Tongue (tissue), 3 donors: ENCODE measurements at places on chromosomes 4 and X.

DNA sequence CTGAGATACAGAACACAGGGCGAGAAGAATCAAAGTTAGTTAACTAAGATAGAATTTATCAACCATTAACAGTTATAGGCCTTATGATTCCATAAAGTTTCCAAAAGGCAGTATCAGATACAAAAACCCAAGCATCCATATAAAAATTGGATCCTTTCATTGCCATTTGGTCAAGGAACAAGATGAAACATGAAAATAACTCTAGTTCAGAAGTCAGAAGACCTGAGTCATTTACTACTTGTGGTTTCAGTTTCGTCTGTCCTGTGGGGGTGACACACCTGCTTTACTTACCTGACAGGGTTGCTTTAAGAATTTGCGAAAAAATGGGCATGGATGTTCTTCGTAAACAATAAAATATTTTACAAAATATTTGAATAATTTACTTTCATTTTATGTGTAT, 130.8 kb downstream of the ANAPC10 start:
- DNase-seq: no peak

- peak; percentile 40 for DNase-seq
These were observed 167.1 kb downstream of the MAML3 start for GRCh38 chr4:139986689-139987501.

DNA sequence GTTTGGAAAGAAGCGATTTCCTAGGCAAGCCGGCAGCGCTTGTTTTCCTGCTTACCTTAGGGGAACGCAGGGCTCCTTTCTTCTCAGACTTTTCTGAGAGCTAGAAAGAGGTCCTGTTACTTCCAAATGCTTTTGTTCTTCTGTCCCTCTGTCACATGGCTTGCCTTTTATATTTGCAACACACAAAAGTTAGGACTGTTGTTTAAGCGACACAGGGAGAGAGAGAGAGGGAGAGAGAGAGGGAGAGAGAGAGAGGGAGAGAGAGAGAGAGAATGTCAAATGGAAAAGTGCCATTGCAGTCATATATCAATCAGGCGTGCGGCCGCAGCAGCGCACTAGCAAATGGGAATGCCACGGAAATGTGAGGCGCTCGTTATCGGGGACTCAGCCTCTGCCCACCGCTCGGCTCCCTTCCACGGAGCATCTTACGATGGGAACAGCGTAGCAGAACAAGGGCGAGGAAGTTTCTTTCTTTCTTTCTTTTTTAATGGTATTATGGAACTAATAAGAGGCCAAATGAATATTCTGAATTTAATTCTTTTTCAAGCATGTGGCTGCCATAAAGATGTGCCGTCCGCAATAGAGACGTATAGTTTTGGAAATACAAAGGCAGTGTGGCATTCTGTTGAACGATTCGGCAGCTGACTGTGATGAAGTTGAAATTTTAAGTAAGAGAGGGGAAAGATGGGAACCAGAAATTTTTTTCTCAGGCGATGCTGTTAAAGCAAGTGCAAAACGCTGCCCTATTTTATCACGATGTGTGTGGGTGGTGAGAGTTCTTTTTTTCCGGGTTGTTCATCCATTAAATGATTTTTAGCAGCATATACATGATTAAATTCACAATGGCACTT, at the start of gene NDP:
Gene NDP (minus strand): TSS at position 142 of the 851 bp plus-strand sequence. CDS start 14,745 bp downstream, outside the sequence.
- no peak for DNase-seq

GRCh38 chrX:27350476-27350875, 112.7 kb downstream of the PPP4R3C start:
- DNase-seq: no peak

GRCh38 chr4:112927544-112927943, 121.9 kb upstream of the ANK2 start:
- DNase-seq: peak; percentile 41

DNA sequence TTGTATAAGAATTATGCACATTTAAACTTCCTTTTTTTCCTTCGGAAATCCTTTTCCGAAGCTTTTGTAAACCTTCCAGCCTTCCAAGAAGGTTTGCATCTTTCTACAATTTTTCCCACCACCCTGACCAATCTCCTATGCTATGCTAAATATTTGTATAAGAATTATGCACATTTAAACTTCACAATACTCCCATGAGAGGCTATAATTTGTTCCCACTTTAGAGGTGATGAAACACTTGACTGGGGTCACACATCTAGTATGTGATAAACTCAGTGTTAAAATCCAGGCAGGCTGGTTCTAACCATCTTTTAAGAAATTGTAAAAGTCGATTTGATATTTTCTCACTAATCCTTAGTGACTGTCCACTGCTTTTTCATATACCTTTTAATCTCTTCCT, 22.1 kb downstream of the NUDT6 start:
- DNase-seq: no peak

DNA sequence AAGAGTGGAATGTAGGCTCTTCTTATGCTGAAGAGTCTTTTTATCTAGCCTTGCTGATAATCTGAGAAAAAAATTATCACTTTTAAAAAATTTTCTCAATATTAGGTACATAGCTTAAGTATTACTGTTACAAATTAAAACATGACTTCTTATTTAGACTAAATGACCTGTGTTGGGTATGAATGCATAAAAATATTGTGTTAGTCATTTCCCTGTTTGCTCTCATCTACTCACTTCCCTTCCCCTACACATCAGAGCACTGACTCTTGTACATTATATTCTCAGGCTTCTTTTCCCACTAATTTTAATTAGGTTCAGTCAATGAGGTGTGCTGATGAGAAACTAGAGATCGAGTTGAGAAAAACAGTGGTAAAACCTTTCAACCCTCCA, 881.0 kb downstream of the PCDH18 start:
- DNase-seq: no peak

- DNase-seq: peak; percentile 21
These were observed 712 bp downstream of the STX18 start for GRCh38 chr4:4541040-4541631.

DNA sequence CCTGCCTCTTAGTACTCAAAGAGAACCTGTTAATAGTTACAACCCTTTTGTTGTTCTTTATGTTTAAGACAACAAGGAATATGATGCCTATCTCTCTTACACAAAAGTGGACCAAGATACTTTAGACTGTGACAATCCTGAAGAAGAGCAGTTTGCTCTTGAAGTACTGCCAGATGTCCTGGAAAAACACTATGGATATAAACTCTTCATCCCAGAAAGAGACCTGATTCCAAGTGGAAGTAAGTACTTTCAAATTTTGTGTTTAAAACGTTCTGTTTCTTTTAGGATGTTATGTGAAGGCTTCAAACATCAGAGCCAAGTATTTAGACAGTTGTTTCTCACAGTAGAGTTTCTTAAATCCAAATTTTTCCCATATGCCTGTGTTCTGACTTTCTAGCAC, 67.2 kb upstream of the NRK start:
- DNase-seq: peak; percentile 74

GRCh38 chrX:103879339-103879738, 47.3 kb upstream of the RAB9B start:
- no peak for DNase-seq

GRCh38 chr4:133869486-133869885, 332.1 kb downstream of the PABPC4L start:
- DNase-seq: no peak

DNA sequence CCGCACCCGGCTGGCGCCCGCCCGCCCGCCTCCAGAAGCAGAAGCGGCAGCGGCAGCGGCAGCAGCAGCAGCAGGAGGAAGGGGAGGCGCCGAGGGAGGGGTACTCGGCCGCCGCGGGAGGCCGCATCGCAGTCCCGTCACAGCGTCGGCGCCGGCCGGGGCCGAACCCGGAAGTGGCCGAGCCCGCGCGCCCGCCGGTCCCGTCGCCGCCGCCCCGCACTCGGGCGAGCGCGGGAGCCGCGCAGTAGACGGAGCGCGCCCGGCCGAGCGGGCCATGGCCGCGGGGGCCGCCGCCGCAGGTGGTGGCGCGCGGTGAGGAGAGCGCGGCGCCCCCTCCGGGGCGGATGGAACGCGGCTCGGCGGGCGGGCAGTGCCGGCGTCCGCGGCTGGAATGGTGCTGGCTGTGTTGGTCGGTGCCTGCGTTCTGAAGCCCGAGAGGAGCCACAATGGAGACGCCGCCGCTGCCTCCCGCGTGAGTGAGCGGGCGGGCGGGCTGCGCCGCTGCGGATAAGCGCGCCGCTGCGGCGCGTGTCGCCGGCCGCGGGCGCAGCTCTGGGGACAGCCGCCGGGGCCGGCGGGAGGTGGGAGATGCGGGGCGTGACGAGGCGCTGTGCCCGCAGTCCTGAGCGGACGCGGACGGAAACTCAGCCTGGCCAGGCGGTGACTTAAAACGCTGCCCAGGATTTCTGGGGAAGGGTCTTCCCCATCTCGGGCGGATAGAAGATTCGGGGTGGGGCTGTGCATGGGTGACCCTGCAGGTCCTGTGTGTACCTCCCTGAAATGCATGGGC, at the start of gene KLHL2:
Gene KLHL2 (plus strand): TSS at position 131 of the 790 bp plus-strand sequence. CDS start 316 bp downstream, at position 447.
- peak; percentile 86 for DNase-seq

DNA sequence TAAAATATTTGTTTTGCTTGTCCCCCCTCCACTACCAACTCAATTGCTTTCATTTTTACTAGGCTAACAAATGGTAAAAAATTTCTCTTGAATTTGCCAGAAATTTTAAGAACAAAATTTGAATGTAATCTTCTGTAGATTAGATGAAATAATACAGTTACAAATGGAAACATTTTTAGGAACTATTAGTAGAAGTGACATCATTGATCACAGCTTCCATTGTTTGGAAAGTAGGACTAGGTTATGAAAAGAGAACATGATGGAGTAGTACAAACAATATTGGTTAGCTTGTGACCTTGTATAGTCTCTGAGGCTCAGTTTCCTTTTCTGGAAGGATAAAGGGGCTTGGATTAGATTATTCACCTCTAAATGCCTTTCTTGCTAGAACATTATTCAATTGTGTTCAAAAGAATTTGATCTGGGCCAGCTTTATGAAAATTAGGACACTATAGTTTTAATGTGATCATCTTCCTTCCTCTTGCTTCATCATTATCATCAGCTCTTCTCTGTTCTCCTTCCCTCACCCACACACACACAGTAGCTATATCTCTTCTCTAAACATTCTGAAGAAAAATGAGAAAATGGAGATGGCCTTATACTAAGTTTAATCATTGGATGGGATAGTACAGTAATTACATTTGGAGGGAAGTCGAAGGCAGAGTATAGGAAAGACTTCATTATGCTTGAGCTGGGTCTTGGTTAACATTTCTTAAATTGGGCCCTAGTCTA, 9.9 kb downstream of the MTMR1 start:
- no peak for DNase-seq

- DNase-seq: no peak
These were observed 39.9 kb upstream of the RXFP1 start for GRCh38 chr4:158481811-158482210.

DNA sequence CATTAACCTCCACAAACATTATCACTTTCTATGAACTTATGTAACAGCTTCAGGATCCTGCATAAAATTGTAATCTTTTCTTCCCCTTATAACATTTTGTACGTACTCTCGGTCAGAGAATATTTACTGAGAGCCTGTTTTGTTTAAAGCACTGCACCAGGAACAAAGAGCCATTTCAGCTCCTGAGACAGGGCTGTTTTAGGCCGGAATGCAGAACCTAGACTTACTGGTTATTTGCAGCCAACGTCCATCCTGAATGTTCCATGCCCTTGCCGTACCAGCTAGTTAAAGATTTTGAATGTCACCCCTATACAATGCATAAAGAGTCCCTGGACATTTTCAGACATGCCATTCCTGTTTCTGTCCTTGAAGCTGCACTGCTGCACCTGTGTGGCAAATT, 248.8 kb downstream of the PCDH7 start:
- DNase-seq: no peak

- peak; percentile 83 for DNase-seq
These were observed 1.6 kb upstream of the LNX1 start for GRCh38 chr4:53592686-53593501.

- peak; percentile 64 for DNase-seq
These were observed 7.6 kb downstream of the CLCN5 start for GRCh38 chrX:49930039-49930438.

DNA sequence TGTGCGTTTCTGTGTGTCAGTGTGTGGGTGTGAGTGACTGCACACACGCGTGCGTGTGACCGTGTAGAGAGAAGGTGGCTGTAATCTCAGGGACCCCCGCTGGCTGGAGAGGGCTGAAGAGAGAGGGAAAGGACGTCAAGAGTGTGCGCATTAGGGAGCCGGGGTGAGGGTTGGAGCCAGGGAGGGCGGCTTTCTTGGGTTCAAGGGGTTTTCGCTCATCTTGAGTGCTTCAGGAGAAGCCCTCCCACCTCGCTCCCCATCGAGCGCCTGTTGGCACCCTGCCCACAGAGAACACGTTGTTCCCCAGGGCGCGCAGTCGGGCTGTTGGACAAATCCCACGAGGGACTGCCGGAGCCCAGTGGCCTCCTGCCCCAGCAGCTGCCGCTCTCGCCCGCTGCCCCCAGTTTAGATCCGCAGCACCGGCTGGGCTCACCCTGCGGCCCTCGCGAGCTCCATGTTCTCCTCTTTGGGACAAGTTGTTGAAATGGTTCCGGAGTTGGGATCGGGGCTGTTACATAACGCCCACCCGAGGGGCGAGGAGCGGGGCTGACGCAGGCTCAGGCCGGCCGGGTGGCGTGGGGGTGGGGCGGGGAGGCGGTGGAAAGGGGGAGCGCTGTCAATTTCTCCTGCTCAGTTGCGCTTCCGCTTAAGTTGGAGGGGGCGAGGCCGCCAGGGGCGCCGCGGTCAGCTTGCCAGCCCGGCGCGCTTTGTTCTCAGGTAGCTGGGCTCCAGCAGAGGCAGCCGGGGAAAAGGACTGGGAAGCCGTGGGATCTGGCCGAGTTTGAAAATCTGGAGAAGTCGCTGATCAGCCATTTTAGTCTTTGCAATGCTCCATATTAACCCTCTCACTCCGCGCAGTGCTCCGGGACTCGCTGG, 1.6 kb downstream of the GRIA2 start:
- peak; percentile 26 for DNase-seq

DNA sequence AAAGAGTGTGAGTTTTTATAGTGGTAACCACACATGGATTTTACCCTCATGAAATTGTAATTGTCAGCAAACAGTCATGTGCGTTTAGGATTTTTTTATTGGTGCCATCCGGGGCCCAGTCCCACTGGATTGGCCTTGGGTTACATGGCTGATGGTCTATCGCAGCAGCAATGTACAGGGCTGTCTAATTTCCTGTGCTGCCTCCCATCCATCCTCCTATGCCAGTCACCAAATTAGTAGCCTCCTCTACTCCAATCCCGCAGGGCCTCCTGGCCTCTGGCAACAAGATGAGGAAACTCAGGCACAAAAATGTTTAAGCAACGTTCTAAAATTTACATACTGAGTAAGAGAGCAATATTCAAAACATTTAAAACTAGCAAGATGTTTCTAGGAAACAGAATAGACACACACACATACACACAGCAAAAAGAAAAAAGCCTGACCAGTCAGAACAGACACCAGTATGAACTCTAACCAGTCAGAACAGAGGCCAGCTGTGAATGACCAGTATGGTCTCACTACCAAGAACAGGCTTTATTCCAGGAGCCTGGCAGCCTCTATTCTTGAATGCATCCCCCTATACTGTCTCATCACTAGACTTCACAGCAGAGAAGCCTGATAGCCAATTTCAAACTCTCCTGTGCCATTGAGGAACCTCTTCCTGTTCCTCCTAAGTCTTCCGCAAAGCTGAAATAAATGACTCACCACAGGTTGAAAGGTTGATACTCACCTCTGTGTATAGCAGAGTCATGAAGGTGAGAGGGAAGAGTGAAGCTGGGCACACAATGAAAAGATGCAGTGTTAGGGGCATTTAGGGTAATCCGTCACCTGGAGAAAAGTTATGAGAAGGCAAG, 42.6 kb downstream of the CHRNA9 start:
- DNase-seq: no peak
